ENCODE measurements at places on chromosomes 6 and 20. TPM values are rescaled to one million over a fixed set of nuclear protein-coding genes. Genes with fewer than 3 reads are reported as not detected.

DNA sequence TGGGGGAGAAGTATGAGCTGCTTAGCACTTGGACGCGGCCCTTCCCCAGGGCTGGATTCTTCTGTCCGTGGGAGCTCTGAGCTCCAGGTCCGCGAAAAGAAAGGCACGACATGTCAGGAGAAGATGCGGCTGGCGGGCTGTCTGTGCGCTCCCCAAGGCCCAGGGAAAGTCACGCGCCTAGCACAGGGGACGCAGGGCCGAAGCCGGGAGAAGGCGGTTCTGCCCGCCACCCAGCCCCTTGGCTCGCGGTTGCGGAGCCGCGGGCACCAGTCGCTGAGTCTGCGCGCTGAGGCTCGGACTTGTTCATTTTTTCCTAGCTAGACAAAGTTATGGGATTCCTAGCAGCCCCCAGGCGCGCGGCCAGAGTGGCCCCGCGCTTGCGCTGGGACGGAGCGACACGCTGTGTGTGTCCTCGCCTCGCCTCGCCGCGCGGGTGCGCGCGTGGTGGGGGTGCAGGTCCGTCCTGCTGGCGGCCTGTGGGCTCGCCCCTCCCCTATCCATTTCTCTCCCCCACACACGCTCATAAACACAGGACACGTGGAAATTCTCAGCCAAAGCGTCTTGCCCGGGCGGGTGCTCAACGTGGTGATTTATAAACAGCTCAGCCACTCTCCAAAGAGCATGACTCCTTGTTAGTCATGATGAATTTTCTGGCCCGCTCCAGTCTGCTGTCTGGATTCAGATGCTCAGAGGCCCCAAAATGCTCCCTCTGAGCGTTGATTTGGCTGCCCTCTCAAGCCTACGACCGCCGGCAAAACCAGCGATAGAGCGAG lies 1.9 kb upstream of the POU3F2 start:
- peak; percentile 24 for DNase-seq

DNA sequence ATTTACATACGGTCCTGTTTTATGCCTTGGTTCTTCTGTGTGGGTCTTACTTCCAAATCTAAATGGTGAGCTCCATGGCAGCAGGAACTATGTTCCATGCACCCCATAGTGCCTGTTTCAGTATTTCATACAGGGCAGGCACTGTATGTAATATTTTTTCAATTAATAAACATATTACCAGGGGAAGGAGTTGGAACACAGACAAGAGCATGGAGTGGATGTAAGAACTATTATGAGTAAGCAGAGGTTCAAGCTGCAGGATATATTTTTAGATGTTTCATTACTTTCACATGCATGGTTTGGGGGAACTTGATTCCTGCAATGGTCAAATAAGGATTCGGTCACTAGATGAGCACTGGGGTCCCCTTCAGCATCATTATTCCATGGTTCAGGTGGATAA lies 108.3 kb downstream of the KIF13A start:
- peak; percentile 28 for DNase-seq

DNA sequence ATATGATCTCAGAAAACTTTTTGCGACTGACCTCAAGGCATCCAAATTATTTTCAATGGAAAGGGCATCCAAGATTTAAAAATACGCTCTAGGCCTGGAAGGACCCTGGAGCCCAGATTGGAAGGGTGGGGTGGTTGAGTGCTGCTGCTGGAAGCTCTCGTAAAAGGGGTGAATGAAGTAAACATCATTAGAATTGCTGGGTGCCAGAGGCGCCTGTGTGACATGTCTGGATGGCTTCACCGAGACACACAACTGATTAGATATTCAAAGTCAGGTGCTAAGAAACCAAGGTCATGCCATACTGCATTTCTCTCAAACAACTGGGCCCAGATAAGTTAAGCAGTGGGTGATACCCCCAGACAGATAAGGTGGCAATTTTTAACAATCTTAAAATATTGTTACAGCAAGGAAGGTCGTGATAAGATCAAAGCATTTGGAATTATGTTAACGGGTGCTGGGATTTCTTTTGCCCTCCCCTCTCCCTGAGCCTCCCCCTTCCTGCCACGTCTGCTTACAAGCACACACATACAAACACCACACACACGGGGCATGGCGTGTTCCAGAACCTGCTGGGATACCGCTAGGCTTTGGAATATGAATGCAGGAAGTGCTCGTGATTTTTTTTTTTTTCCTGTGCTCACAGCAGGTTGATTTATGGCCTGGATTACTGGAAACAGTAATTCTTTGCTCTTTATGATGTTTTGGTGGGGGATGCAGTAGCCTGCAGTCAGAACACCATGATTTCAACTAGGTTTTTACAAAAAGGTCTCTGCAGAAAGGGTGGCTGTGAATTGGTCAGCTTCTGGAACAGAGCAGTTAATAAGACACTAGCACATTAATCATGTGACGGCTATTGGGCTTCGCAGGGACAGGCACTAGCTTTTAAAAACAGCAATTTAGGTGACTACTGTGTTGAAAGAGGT lies 551.2 kb downstream of the QKI start:
- DNase-seq, result no peak

GRCh38 chr6:107319906-107320530 lies 139.3 kb downstream of the PDSS2 start:
- DNase-seq, result peak; percentile 5

GRCh38 chr6:133040094-133040802 lies 200.9 kb upstream of the EYA4 start:
- peak; percentile 55 for DNase-seq

Gene RNF217
- total RNA-seq, result 42.2 TPM

Gene ADGRB3
- total RNA-seq, result 6.1 TPM

DNA sequence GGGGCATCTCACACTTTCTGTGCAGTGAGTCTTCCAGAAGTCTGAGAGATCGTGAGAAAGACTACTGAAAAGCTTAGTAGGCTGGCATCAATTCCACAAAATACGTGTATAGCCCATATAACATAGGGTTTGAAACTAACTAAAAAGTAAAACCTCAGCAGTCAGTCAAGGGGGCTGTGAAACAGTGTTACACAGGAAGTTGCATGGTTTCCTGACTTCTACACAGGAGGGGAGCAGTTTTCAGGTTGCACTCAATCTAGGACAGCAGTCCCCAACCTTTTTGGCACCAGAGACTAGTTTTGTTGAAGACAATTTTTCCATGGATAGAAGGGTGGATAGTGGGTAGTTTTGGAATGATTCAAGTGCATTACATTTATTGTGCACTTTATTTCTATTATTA lies 4.7 kb upstream of the LY86 start:
- no peak for DNase-seq

- DNase-seq, result peak; percentile 26
Observed at GRCh38 chr20:21391972-21392352, 5.4 kb downstream of the NKX2-4 start.

DNA sequence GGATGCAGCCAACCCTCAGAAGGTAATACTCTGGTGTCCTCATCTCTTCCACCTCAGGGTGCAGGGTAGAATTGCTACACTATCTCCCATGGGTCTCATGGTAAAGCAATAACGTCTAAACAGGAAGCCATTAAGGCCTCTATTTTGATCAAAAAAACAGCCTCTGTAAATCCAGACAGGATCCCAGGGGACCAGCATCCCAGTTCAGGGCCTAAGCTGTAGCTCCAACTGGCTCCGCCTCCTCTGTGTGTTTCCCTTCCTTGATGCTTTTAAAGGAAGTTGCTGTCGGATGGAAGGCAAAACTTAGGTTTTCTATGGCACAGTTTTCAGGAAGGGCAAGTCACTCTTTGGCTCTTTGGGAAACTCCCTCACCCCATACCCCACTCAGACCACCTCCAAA lies 222.0 kb downstream of the MAFB start:
- DNase-seq, result no peak

- DNase-seq, result no peak
Observed at GRCh38 chr6:14861491-14861943, 384.4 kb upstream of the JARID2 start.

GRCh38 chr6:130625825-130626527 lies 201.2 kb upstream of the SMLR1 start:
- peak; percentile 14 for DNase-seq

DNA sequence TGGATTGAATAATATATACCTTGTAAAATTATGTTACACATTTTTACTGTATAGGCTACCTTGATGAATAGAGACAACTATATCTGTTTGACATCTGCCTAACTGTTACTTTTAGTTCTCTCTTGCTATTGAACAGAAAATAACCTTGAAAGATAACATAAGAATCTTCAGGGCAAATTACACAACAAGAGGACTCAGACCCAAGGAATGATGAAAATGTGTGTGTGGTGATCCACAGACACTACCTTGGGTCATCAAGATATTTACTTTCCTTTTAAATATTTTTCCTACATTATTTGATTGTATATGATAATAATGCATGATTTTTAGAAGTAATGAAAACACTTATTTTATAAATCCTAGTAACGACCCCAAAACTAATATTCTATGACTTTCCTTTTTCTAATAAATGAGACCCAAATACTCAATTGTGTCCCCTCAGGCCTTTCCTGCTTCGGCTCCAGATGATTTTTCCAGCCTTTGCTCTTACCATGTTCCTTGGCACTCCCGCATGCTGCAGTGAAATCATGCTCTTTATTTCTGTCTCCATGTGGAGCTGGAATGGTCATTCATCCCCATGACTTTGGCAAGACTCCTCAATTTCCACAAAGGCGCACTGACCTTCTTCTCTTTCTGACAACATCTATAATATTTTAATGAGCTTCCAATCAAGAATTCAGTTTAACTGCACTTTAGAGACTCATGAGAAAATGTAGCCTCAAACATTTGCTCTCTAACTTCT lies 187.6 kb downstream of the EPM2A start:
- peak; percentile 3 for DNase-seq

Gene HUS1B
- 0.92 TPM for total RNA-seq

- no peak for DNase-seq
Observed at GRCh38 chr20:56001106-56001785, 4.1 kb downstream of the CBLN4 start.

DNA sequence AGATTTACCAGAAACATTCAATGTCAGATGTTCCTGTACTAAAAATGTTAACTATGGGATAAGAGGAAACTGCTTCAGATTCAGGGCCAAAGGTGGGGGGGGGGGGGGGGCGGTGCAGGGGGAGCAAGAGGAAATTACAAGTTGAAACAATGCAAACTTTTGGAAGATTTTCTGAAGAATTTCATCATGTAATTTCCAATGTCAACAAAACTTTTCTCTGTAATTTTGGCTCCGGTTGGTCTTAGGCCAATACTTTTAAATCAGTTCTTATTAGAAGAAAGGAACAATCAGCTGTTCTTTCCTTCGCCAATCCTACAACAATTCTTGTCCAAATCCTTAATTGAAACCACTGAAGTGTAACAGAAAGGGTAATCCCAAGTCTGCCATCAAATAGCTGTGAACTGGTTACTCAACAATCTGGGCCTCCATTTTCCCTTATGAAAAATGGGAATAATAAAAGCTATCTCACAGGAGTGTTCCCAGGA lies 13.1 kb downstream of the UQCC1 start:
- peak; percentile 57 for DNase-seq

GRCh38 chr6:156718647-156719394 lies 58.4 kb upstream of the ARID1B start:
- DNase-seq, result peak; percentile 15

- no peak for DNase-seq
Observed at GRCh38 chr20:49616154-49617007, 48.4 kb upstream of the PTGIS start.

- no peak for DNase-seq
Observed at GRCh38 chr6:13859871-13860555, 45.7 kb upstream of the MCUR1 start.

GRCh38 chr20:37233548-37234253 lies 27.9 kb downstream of the GHRH start:
- DNase-seq, result peak; percentile 57

Gene RAMACL
- total RNA-seq, result 3.4 TPM

Gene ACTL10
- total RNA-seq, result 0.10 TPM

DNA sequence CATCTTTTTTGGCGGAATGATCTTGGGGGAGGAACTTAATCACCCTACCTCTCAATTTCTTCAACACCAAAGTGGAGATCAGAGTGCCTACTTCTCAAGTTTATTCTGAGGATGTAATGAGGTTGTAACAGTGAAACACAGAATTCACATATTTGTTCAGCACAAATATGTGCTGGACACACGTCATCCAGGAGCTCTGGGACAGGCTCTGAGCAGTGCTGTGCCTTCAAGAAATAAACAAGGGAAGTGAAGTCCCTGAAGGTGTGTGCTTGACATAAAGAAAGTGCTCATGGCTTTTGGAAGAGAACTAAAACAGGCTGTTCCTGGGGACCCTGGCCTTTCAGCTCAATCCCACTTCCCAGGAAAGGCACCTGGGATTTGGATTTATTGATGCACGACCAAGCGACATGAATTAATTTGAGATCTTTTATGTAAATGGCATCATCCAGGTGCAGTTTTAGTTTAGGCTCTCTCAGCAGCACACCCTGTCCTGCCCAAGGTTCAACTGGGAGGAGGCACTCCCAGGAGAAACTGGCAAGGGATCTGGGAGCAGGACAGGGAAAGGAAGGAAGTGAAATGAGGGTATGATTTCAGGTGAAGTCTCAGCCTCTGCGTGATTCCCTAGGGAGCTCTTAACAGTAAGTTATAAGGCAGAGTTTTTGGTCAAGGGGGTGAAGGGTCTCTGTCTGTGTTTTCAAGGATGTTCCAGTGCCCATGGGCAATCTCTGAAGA lies 211.0 kb downstream of the FOXA2 start:
- DNase-seq, result no peak

All from tongue (tissue), 3 donors.